ENCODE measurements at places on chromosomes 1 and 21.

- no peak for DNase-seq
Observed at GRCh38 chr1:6365047-6365446, 28.5 kb downstream of the ACOT7 start.

- peak; percentile 100 for DNase-seq
Observed at GRCh38 chr1:231240883-231241735, at the start of gene GNPAT. GNPAT (plus strand) TSS chr1:231241212; CDS start chr1:231241379, 167 bp downstream.

GRCh38 chr1:158998781-158999161 is 10.9 kb upstream of the IFI16 start:
- peak; percentile 58 for DNase-seq

- no peak for DNase-seq
Observed at GRCh38 chr1:160570840-160571239, 8.5 kb downstream of the CD84 start.

- DNase-seq: no peak
Observed at GRCh38 chr1:200281201-200281835, 128.5 kb downstream of the ZNF281 start.

GRCh38 chr1:48757363-48757762 is 19.3 kb downstream of the BEND5 start:
- DNase-seq: no peak

- no peak for DNase-seq
Observed at GRCh38 chr21:35256468-35256988, 207.4 kb upstream of the RUNX1 start.

DNA sequence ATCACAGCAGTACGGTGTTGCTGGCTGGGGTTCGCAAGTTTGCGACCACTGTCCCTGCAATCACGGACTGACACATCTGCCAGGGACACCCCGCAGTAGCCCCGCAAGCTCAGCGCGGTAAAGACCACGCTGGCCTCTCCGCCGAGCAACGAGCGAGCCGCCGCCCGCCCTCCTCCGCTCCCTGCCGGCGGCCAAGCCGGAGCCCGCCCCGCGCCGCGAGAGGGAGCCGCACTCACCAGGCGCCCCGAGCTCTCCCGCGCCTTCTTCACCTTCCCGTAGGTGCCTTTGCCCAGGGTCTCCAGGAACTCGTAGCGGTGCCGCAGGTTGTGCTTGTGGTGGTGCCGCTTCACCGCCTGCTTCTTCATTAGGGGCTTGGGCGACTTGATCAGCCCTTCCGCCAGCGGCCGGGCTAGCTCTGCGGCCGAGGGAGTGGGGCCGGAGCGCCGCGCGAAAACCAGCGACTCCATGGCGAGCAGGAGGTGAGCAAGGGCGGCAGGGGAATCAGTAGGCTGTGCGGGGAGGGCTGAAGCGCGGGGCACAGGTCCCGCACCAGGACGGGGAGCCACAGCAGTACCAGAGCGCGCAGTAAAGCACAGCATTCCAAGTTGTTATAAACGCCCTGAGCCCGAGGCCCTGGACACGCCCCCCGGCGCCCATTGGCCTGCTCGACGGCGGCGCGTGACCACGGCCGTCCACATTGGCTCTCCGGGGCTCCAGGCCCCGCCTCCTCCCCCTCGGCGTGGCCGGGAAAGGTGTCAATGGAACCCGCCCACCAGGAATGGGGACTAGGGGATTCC is at the start of gene NUAK2:
Gene NUAK2, minus strand, starts transcription at position 584 of the 797 bp plus-strand sequence. Its CDS starts 117 bp downstream, at position 467.
- peak; percentile 94 for DNase-seq

DNA sequence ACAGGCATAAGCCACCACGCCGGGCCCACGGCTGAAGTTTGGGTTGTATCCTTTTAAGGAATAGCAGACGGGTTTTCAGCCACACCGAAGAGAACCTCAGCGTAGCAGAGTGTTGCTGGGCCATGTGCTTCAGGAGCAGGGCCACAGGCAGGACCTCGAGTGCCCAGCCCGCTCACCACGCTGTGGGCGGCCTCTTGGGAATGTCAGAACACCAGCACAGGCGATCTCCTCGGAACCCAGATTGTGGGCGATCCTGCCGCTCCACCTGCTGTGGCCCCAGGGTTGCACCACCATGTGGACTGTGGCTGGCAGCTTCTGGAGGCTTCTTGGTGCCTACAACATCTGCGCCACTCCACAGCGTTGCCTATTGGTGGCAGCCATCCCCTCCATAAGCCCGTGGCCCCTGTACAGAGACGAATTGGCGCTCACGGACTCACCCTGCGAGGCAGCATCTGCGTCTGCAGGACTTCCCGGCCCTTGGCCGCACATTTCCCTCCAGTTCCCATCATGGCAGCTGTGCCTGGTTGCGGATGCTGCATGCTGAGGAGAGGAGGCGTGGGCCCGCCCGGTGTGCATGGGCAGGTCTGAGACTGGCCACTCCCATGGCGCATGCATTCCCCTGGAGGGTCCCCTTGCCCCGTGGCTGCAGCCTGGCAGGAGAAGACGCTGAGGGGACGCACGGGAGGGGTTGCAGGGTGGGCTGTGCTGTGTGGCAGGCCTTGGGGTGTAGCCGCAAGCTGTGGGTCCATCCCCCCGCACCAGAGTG is 69.3 kb downstream of the SKI start:
- no peak for DNase-seq

- DNase-seq: no peak
Observed at GRCh38 chr1:102836991-102837390, 271.3 kb downstream of the COL11A1 start.

GRCh38 chr1:98264727-98265126 is 343.9 kb upstream of the DPYD start:
- no peak for DNase-seq

DNA sequence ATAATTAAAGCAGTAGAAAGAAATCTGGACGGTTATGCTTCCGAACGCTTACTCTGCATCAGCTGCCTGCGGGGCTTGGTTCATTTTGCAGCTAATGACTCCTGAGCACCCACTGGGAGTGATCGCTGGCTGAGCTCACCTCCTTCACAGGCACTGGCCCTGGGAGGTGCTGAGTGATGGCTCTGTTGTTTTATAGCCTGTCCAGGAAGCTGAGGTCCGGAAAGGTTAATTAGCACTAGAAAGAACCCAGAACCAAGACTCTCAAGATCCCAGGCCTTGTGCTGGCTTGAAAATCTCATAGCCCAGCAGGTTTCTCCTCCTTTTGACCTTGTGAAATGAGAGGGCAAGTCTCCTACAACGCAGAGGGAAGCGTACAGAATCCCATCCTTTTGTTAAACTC is 226.2 kb downstream of the AJAP1 start:
- no peak for DNase-seq

GRCh38 chr1:211588711-211589110 is 9.8 kb upstream of the SLC30A1 start:
- DNase-seq: no peak

- DNase-seq: no peak
Observed at GRCh38 chr1:109954041-109954512, 30.5 kb upstream of the AHCYL1 start.

- no peak for DNase-seq
Observed at GRCh38 chr1:35886577-35887431, 3.8 kb downstream of the AGO1 start.

DNA sequence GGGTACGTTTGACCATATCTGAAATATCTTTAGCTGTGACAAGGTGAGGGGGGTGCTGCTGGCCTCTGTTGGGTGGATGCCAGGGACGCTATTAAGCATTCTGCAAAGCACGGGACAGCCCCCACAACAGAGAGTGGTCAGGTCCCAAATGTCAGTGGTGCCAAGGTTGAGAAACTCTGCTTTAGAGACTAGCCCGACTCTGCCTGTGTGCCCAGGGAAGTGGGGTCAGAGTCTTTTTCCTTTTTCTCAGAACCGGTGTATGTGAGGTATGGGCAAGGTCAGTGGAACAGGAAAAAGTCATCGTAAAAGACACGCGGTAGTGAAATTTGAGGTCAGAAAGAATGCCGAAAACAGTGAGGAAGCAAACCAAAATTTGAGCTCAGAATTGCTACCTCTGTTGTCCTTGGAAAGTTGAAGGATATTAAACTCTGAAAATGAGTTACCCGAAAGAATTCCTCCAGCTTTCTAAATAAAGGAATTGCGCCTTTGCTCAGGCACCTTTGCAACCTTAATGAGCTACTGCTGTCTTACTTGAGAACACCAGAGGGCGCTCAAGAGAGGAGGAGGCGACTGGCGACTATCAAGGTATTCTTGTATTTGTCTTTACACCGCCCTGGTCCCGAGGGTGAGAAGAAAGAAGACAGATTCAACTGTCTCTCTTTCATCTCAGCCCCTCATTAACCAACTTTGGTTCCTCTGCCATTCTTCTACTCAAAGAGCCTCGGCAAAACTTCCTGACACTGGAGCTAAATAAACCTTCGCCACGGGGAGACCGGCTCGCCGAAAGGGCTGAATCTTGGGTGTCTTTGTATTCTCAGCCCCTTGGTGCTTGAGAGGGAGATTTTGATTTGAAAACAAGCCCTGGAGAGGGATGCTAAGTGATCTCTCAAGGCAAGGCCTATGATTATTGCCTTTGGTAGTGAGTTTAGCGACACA is 85.4 kb upstream of the OLIG2 start:
- DNase-seq: peak; percentile 75

- DNase-seq: no peak
Observed at GRCh38 chr21:15543473-15543872, 186.3 kb upstream of the USP25 start.

GRCh38 chr1:32709476-32709875 is 6.9 kb upstream of the SYNC start:
- no peak for DNase-seq

DNA sequence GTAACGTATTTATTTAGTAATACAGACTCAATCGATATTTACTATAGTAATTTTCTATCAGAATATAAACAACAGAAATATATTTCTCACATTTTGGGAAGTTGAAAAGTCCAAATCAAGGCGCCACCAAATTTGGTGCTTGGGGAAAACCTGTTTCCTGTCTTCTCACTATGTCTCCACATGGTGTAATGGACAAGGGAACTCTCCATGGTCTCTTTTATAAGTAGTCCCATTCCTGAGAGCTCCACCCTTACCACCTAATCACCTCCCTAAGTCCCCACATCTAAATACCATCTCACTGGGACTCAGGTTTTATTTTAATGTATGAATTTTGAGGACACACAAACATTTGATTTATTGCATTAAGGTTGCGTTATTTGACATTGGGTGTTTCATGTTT is 848.0 kb downstream of the LTN1 start:
- no peak for DNase-seq

DNA sequence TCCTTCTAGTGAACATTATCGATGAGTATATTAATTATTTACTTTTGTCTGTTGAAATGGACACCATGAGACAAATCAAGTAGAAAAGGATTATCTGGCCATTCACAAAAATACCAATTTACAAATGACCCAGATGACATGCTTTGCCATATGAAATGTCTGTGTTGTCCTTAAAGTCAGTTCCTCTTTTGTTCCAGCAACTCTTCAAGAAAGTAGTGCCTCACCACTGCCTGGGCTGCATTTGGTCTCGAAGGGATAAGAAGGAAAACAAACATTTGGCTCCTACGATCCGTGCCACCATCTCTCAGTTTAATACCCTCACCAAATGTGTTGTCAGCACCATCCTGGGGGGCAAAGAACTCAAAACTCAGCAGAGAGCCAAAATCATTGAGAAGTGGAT is 79.6 kb downstream of the RGL1 start:
- DNase-seq: no peak

DNA sequence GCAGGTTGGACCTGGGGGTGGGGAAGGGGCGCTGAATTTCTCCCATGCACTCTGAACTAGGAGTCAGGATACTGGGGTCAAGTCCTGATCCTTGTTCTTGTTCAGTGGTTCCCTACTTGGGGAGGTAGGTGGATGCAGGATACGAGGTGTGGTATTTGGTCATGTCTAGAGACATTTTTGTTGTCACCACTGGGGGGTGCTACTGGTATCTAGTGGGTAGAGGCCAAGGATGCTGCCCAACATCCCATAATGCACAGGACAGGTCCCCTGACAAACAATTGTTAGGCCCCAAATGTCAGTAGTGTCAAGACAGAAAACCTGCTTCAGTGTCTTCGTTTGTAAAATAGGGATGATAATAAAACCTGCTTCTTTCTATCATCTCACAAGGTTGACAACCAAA is 259.0 kb upstream of the FOXD3 start:
- no peak for DNase-seq

DNA sequence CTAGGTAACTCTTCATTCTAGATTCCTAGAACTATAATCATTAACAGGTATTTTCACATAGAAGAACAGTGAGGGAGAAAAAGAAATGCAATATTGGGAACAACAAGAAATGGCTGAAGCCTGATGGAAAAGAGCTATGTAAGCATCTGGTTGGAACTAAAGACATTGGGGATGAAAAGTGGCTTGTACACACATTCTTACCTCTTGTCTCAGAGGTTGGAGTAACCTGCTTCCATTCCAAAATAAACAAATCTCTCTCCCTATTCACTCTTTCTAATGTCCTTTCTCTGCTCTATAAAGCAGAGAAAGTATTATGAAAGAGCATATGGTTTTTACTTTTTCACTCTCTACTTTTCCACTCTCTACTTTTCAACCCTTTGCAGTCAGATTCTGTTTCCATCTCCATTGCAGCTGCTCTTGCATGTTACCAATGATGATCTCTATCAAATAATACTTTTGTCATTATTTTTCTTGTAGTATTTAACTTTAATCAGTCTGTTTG is 37.5 kb downstream of the CMPK1 start:
- DNase-seq: no peak

DNA sequence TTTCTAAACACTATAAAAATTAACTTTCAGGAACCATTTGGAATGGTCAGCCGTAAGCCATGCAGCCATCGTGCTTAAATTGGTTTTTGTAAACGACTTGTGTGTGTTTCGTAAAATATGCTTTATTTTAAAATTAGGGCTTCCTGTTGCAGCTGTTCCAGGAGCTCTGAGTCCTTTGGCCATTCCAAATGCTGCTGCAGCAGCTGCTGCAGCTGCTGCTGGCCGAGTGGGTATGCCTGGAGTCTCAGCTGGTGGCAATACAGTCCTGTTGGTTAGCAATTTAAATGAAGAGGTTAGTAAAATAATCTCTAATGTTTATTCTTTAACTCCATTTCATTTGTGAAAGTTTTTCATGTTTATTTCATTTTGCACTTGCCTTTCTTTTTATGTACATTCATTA is 83.1 kb downstream of the PTBP2 start:
- DNase-seq: no peak

- no peak for DNase-seq
Observed at GRCh38 chr1:107879927-107880326, 85.1 kb downstream of the VAV3 start.

GRCh38 chr1:204483791-204484190 is 10.8 kb downstream of the PIK3C2B start:
- no peak for DNase-seq

GRCh38 chr1:25140073-25140797 is 92.1 kb downstream of the SYF2 start:
- DNase-seq: no peak

- no peak for DNase-seq
Observed at GRCh38 chr1:232630894-232631195, 912 bp upstream of the SIPA1L2 start.

GRCh38 chr1:160134791-160135572 is 16.4 kb upstream of the ATP1A4 start:
- no peak for DNase-seq

DNA sequence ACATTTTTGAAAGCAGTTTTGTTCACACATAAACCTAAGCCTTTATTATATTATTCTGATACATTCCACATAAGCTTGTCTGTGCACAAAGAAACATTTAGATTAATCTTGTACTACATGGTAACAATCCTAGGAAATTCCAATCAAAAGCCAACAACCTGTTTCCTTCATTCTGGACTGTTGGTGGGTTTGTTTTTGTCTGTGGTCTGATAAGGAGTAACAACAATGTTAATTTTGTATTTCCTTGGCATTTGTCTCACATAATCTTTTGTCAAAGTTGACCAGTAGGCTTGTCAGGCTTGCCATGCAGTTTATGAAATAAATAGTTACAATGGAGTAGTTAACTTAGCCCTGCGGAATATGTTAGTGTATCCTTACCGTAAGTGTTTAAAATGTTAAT is 183.3 kb downstream of the DHRS3 start:
- DNase-seq: no peak

Data from D341Med (cell line).